ENCODE measurements at places on chromosomes 4 and X.

DNA sequence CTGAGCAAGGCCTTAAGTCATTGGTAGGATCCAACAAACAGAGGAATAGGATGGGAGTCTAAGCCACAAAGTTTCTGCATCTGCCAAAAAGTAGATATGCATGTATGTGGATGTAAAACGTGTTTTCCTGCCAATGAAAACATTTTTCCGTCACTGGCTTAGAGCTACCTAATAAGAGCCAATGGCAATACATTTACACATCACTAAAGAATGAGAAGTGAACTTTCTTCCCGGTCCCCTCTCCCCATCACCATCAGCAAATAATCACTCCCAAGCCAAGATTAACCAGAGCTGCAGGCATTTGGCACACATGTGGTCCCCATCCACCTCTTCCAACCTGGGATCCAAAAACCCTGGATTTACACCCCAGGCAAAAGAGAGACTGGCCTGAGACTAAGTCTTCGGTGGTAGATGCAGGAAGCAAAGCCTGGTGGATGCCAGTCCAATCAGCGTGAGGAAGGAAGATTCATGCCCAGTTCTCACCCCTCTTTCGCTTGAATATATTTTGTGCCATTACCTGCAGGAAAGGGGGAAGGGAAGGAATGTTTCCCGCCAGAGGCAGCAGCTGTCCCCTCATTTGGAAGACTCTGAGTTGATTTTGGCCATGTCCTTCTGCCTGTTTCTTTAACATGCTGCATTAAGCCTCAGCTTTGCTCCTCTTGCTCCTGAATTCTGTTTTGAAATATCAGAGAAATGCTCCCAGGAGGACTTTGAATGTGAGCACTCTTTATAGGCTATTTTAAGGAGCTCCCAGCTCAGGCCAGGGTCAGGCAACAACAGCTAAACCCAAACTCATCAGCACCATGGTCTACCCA is 131.4 kb downstream of the CHIC2 start:
- DNase-seq, result no peak

- no peak for DNase-seq
These were observed 452.9 kb upstream of the EPHA5 start for GRCh38 chr4:66123190-66123589.

DNA sequence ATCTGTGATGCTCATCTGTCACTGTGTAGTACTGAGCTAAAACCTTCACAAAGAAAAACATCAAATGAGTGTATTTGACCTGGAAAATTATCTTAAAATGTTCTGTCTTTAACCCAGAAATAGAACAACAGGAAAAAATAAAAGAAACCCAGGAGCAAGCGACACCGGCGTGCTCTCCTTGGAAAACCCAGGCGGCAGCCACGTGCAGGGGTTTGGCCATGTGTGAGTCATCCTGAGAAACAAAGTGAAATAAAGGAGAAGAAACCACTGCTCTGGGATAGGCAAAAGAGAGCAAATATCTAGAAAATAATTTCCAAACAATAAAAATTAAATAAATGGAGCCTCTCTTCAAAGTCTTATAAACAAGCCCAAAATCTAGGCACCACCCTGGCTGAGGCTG is 20.0 kb upstream of the TMEM128 start:
- no peak for DNase-seq

DNA sequence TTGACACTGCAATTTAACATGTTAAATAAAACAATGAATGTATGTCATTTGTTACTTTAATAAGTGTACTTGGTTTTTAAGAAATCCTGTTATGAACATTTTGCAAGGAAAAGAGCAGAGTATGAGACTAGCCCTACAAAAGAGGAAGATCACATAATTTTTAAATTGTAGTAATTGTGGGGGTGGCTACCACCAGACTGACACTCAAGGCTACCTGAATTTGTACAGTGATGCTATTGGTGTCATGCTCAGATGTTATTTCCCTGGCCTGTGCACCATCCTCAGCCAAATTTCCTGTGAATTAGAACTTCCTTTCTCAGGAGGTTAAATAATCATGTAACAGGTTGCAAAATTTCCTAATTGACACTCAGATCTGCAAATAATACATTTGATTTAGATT is 157.5 kb downstream of the BANK1 start:
- no peak for DNase-seq

- no peak for DNase-seq
These were observed 133.8 kb upstream of the STIM2 start for GRCh38 chr4:26726655-26727387.

DNA sequence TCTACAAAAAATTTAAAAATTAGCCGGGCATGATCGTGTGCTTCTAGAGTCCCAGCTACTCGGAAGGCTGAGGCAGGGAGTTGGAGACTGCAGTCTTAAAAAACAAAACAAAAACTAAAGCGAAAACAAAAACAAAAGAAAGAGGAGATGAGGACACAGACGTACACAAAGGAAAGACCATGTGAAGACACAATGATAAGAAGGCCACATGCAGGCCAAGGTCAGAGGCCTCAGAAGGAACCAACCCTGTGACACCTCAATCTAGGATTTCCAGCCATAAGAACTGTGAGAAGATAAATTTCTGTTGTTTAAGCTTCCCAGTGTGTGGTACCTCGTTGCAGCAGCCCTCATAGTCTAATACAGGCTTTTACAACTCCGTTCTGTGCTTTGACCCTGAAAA is 177.0 kb upstream of the ATP6AP2 start:
- no peak for DNase-seq

- DNase-seq, result no peak
These were observed 132.2 kb downstream of the IDS start for GRCh38 chrX:149372866-149373265.

DNA sequence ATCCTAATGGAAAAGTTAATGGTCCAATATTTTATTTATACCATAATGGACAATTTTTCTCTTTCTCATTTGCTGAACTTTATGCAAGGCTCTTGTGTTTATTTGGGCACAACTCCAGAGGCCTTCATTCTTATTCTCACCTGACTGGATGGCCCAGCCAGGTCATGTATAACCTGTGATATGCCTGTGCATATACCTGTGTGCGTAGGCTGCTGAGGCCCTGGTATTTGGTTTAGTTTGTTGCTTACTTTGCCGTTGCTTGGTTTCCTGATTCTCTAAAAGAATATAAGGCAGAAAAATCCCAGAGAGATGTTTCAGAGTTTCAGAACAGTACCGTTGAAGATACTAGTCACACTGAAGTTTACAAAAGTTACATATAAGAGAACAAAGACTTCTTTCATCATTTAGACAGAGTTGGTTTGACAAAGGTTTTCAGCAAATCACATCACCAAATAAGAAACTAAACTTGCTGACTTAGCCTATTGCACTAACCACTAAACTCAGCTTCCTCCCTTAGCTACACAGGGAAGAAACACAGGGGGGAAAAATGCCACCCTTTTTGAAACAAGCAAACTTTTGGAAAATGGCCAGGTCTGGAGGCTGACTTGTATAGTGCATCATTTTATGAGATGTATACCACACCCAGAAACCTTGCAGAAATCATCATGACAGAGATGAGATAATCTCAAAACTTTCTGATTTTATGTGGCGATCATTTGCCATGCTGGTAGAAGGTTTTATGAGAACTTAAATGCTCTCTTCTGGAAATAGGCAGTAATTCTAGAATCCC is 248.5 kb downstream of the GRIA3 start:
- DNase-seq, result no peak

DNA sequence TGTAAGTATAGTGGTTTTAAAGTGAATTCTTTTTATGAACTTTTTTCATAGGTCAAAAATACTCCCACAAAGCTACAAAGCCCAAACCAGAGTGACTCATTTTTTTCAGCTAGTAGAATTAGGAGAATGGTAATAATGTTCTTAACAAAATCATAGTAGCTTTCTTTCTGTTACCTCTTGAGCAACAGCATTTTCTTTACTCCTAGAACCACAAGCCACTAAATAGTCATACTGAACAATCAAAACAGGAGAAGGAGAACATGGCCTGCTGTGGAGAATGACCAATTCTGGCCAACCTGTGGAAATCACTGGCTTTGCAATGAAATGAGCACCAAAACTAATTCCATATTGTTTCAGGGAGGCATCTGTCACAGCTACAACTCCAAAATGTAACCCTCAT is 112.9 kb downstream of the AMMECR1 start:
- no peak for DNase-seq

DNA sequence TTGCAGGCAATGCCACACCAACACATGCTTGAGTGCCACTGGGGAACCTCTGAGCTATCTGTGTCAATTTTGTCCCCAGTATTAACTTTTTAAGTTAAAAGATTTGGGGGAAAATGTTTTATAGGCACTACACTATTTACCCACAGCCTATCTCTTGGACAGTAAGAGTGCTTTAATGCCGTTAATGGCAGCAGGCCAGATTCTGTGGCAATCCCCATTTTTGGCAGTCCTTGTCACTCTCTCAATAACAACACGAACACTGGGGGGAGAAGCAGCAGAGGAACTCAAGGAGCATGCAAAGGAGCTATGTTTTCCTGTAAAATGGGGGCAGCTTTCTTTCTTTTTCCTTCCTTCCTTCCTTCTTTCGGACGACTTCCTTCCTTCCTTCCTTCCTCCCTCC is 168.6 kb downstream of the NSUN7 start:
- no peak for DNase-seq

- DNase-seq, result no peak
These were observed 67.4 kb upstream of the QRFPR start for GRCh38 chr4:121448231-121448630.

DNA sequence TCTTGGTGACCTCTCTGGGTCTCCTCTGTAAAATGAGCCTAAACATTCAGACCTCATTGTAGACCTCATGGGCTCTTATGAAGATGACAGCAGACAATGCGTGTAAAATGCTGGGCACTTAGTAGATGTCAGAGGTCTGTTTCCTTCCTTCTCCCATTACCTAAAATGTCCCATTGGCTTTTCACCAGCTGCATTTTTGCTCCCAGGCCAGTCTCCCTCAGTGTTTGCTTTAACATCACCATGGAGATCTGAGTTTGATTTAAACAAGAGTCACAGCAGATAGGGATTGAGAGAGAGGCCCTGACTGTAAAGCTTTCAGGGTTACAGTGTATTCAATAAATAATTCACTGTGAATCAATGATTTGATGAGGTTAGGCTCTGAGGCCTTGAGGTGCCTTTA is 24.3 kb downstream of the PSAPL1 start:
- no peak for DNase-seq

DNA sequence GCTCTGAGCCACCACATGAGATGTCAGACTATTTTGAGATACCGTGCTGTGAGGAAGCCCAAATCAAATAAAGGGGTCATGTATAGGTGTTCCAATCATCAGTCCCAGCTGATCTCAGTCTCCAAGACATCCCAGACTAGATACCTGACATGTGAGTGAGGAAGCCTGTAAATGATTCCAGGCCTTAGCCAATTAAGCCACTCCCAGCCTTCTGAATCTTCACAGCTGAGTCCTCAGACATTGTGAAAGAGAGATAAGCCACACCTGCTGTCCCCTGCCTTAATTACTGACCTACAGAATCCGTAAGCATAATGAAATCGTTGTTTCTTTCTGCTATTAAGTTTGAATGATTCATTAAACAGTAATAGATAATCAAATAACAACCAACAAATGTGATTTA is 671.4 kb downstream of the ZNF674 start:
- no peak for DNase-seq

- DNase-seq, result no peak
These were observed 67.8 kb upstream of the SCML1 start for GRCh38 chrX:17669458-17669857.

GRCh38 chrX:67351411-67351810 is 192.4 kb upstream of the AR start:
- no peak for DNase-seq

- DNase-seq, result peak; percentile 1
These were observed 1826.0 kb downstream of the STIM2 start for GRCh38 chr4:28686618-28687017.

DNA sequence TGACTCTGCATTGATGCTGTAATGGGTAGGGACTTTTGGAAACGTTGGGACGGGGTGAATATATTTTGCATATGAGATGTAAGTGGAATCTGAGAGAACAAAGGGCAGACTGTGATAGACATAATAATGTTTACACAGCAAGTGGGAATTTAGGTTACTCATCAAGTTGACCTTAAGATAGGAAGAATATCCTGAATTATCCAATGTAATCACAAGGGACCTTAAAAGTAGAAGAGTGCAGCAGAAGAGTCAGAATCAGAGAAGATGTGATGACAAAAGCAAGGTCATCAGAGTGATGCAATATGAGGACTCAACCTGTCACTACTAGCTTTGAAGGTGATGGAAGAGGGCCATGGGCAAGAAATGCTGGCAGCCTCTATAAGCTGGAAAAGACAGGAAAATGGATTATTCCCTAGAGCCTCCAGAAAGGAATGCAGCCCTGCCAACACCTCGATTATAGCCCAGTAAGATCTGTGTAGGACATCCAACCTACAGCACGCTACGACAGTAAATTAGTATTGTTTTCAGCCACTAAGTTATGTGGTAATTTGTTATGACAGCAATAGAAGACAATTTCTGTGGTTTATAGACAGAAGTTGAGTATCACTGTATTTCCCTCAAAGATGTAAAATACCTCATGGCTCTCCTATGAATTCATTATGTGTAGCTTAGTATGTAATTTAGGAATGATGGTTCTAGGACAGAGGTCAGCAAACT is 26.4 kb downstream of the MORC4 start:
- DNase-seq, result no peak

DNA sequence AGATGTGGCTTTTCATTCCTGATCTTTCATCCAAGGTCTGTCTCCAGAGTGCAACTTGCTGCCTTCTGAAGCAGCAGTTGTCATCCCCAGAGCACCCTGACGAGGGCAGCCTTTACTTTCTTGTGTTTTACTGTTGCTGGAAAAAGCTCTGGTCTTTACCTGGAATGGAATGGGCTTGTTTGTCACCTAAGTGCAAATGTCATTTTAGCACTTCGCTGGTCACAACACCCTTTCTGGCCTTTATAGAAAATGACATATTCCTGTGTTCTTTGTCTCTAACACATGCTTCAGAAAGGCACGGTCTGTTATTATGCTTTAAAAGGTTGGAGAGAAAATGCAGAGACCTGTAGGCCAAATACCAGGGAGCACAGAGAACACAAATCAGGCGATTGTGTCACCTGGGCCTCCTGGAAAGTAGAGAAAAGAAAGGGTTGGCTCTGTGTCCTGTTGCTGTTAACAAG is 332.7 kb upstream of the IGFBP7 start:
- DNase-seq, result no peak

- DNase-seq, result no peak
These were observed 1567.9 kb downstream of the ARAP2 start for GRCh38 chr4:34676400-34676799.

- DNase-seq, result no peak
These were observed 291.8 kb upstream of the HAND2 start for GRCh38 chr4:173821876-173822275.

DNA sequence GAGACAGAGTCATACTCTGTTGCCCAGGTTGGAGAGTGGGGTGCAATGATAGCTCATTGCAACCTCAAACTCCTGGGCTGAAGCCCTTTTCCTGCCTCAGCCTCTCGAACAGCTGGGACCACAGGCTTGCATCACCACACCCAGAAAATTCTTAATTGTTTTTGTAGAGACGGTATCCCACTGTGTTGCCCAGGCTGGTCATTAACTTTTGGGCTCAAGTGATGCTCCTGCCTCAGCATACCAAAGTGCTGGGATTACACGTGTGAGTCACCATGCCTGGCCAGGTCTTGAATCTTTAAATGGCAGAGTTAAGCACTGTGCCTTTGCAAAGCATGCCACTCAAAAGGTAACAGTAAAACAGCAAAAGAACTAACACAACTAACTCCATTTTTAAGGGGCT is 28.6 kb upstream of the BBS12 start:
- no peak for DNase-seq
